ENCODE measurements at places on chromosomes 11 and 22.

DNA sequence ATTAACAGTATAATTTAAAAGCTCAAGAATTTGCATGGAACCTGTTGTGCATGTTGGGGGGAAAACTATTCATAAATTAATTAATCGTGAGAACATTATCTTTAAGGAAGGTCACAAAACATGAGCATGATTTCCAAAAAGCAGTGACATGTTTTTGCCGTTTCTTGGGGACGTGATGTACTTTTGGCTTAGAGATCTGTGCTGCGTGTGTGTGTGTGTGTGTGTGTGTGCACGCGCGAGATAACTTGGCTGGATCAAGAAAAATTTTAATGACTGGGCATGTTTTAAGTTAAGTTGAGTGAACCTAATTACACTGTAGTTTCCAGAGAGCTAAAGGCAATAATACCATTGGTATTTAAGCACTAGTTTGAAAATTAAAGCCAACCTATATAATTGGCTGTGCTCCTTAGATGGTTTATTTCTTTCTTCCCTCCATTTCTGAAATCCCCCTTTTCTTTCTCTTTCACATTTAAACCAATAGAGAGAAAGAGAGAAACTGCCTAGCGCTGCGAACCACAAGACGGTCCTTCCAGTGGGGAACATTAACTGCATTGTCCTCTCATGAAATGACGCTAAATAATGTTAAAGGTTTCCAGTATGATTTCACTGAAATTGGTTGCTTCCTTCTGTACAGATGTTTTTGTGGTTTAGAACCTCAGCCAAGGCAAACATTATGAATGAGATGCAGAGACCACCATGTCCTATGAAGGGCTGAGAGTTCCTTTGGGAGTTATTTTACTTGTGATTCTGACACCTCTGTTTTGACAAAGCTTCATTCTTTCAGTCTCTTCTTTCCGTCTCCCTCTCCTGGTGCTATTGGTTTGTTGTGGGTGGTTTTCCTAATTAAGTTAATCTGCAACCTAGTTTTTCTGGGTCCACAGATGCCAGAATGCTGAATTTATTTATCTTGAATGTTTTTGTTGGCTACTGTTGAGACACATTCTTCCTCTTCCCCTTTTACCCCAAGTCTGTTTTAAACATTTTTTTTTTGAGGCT is 51.7 kb downstream of the ZBTB16 start:
- no peak for DNase-seq

DNA sequence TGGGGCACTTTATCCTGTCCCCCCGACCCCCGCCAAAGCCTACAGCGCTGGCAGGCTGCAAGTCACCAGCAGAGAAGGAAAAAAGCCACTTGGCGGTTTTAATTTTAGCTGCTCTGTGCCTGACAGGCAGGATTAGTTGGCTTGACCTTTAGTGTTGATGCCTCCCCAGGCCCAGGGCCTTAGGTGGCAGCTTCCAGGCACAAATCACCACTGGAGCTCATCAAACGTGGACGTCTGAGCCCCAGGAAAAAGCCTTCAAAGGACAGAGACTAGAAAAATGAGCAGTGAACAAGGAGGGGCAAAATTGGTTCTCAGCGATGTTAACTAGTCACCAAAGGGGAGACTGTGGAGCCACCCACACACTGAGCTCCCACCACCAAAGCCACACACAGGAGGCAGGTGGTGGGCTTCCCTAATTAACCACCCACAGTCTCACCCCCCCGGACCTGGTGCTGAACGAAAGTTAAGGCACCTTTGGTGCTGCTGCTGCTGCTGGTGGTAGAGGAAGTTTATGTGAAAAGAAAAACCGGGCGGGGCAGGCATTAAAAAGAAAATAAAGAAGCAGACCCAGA is 4.4 kb upstream of the PYGM start:
- DNase-seq = no peak

GRCh38 chr11:12176410-12176809 is 66.0 kb downstream of the MICAL2 start:
- no peak for DNase-seq

DNA sequence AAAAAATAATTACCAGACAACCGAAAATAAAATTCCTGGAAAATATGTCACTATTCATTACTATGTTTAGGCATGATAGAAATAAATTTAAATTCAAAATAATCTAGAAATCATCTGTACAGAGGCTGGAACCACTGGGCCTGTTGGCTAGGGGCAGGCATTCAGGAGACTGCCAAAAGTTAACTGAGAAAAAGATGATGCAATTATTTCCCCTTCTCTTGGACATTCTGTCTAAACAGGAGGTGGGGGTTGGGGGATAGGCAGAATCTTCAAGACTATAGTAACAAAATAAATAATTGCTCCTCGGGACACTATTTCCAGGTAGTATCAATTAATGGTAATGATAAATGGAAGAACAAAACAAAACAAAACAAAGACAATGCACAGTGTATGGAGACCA is 14.1 kb downstream of the BTBD10 start:
- DNase-seq = no peak

DNA sequence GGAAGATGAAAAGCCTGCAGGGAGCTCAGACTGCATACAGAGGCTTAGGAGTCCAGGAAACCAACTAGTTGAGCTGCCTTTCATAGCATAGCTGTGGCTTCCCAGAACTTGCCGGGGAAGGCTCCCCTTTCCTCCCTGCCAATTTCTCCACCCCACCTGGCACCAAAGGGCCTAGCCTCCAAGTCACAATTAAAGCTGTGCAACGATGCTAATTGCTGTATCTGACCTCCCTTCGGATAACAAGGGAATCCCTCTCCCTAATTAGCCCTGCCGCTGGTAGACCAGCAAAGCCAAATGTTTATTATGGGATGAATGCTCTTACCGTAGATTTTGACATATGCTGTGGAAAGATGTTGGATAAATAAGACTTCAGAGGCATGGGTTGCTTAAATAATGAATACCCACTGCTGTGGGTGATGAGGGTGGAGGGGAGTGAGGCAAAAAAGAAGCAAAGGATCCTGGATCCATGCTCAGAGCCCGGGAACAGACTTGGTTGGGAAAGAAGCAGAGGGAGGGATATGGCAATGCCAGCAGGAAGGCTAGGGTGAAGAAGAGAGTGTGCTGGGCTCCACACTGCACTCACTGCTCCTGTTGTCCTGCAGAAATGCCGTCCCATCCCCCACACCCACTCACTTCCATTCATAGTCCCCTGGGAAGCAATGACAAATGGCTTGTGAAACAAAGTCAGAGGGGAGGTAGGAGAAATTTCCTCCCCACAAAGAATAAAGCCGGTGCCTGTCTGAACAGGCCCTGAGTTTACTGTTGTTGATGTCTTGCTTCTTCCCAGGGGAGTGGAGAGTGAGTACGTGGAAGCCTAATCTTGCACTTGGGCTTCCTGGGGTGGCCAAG is 608.1 kb upstream of the CADM1 start:
- no peak for DNase-seq

- no peak for DNase-seq
These were observed 1593.1 kb upstream of the TENM4 start for GRCh38 chr11:81033779-81034540.

DNA sequence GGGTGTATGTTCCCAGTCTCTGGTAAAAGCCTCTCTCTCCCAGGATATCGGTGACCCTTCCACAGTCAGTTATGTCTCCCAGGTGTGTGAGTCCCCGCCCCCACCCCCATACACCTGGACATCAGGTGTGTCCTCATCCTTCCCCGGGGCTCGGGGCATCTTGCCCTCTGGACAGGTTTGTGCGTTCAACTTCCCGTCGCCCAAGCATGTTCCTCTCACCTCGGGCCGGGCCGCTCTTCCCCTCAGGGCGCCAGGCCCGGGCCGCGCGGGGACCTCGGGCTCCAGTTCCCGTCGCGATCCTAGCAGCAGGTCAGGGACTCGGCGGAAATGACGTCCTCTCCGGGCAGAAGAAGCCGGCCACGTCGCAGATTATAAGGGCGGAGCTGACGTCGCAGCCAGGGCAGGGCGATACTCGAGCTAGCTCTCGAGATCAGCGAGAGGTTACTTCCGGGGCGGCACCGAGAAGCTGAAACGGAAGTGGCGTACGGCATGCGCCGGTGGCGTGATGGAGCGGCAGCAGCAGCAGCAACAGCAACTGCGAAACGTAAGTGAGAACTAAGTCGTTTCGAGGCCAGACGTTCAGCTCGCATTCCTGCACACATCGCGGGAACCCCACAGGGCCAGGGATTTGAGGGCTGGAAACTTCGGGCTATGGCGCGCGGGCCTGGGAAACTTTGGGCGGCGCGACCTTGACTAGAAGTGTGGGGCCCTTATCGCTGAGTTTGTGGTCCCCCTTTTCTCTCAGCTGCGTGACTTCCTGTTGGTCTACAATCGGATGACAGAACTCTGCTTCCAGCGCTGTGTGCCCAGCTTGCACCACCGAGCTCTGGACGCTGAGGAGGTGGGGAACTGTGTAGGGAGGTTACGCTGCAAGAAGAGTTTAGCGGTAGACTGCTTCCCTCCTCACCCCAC is at the start of the genes ARFIP2 and TIMM10B:
ARFIP2 (minus strand) TSS at position 320 of the 912 bp plus-strand sequence. CDS start 910 bp downstream, outside the sequence.
TIMM10B (plus strand) TSS at position 490 of the 912 bp plus-strand sequence; CDS start at position 506, 16 bp downstream.
- DNase-seq = peak; percentile 83

DNA sequence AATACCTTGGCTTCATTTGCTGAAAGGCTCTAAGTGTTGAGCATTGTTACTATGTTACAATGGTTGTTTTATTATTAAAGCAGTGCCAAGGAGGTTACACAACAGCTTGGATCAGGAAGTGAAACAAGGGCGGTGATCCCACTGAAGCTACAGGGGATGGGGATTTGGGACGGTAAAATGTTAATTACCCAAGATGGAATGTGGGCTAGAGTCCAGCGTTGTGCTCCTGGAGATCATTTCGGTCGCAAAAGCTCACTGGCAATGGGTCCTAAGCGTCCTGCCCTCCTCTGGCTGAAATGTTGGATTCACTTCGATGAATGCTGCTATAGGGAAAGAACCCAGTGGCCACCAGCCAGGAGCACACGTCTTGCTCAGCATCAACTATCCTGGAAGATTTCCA is 48.3 kb downstream of the FAM83F start:
- peak; percentile 34 for DNase-seq

DNA sequence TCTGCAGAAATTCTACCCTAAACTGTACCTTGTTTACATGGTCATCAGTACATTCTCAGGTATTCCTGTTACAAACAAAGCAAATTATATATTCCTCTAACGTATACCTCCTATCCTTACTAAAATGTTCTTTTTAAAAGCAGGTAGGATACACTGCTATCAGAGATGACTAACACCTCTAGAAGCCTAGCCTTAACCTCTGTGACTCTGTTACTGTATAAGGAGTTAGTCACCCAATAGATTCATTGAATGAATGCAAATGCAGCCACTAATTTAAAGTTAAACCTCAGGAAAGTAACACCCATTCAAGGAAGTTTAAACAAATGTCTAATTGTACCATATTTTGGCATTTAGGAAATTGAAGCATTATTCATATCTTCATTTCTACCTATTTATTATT is 82.2 kb downstream of the FCHSD2 start:
- DNase-seq = no peak

GRCh38 chr11:116822575-116822974 is 529 bp downstream of the APOA4 start:
- no peak for DNase-seq

DNA sequence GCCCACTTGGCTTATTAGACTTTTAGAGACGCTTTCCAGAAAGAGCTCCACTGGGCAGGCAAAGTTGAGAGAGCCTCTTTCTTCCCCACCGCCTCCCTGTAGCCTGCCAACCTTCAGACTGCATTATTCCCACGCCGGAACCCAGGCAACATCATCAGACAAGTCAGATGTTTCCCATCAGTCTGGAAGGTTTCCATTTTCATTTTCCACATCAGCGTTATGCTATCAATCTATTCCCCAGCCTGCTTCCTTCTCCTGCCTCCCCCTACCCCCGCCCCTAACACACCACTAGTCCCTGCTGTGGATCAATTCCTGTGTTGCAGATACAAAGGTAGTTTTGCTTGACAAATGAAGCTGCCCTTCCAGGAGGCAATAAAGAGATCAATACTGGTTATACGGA is 184.8 kb downstream of the DSCAML1 start:
- DNase-seq = no peak

- DNase-seq = no peak
These were observed 440.5 kb downstream of the MIAT start for GRCh38 chr22:27097933-27098332.

DNA sequence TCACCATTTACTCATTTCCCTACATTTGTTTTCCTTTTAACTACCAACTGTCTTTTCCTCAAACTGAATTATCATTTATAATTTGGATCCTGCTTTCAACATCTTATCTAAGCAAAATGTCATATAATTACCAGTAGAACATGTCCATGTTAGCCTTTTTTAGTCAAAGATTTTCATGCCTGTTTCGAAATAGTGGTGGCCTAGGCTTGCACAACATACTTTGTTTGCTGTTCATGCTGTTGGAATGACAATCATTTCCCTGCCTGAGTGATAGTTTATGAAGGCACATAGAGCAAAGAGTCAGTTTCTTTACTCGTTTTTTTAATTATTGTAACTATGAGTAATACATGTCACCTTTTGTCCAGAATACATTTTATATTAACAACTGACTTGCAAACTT is 144.3 kb upstream of the ANO3 start:
- DNase-seq = no peak

- DNase-seq = no peak
These were observed 78.5 kb downstream of the TENM4 start for GRCh38 chr11:79362206-79362757.

DNA sequence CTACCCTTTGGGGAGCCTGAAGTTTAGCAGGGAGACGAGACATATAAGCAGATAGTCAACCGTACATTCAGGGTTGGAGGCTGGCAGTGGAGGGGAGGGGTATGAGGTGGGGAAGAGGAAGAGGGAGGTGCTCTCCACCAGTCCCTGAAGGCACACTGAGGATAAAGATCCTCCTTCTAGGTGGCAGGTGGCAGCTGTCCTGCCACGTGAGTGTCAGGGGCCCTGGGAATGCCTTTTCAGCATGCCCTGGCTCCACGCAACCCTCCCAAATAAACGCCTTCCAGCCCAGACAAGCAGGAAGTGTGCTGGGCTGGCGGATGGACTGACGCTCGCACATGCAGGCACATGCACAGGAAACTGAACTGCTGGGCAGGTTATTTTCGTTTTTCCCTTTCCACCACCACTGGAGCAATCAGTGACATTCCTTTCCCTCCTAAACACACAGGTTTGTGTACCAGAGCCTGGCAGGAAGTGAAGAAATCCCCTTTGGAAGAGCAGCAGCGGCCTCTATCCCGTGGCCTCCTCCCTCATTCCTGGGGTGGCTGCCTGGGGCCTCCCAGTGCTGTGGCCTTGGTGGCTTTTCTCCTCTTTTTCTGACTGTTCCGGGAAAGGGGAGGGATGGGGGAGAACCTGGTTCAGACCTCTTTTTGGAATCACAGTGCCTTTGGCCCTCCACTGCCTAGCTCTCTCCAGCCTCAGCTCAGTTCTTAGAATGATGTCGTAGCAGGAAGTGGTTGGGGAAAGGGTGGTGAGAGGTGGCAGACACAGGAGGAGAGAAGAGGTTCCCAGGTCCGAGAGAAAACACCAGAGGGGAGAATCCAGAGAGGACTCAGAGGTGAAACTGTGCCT is 157.0 kb upstream of the TIMP3 start:
- DNase-seq = peak; percentile 49

DNA sequence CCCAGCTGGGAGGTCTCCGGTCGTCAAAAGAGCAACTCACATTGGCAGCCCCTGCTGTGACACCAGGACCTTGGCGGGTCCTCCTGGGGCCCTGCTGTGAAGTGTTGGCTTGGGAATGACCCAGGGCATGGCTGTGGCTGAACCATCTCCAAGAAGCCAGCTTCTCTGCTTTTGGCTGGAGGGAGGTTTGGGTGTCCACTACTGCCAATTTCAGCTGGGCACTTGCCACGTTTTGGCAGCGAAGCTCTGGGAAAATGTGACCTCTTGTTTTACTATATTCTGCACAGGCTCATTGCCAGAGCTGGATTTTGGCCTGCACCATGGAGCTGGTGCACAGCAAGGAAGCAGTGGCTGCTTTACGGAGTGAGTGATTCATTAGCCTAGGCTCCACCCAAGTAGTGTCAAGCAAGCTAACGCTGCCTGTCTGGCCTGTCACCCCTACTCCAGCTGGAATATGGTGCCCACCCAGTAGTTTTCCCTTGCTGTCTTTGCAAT is 24.3 kb upstream of the SMCO4 start:
- no peak for DNase-seq

All from NCI-H2029 treated with DMSO at 0.1 percent for 48 hours (cell line).